WTC11 (cell line): ENCODE measurements at places on chromosomes 7 and 10.
A peak's percentile ranks its signal among the peaks of the same experiment; 100 is the strongest.

- H3K36me3 ChIP-seq = no peaks in the 10 kb centered on the region
- H3K27me3 ChIP-seq = peaks cover 3% of the 10 kb centered on the region
- peaks cover 36% of the 10 kb centered on the region for H3K4me1 ChIP-seq
- peak overlapping the region; percentile 67 for H3K4me3 ChIP-seq
- peak; percentile 76 for DNase-seq
- H3K27ac ChIP-seq = no peak overlapping the region
These were observed 123.7 kb downstream of the TACC2 start for GRCh38 chr10:122112625-122113160.

- peaks cover 6% of the 10 kb centered on the region; the same call in 1 of the 2 replicates for H3K36me3 ChIP-seq
- H3K27me3 ChIP-seq = no peaks in the 10 kb centered on the region
- H3K4me1 ChIP-seq = no peaks in the 10 kb centered on the region
- H3K27ac ChIP-seq = no peak overlapping the region
- H3K4me3 ChIP-seq = no peak overlapping the region
- DNase-seq = no peak
These were observed 74.8 kb downstream of the FAM185A start for GRCh38 chr7:102823390-102824119.

- H3K4me3 ChIP-seq = no peak overlapping the region
- H3K4me1 ChIP-seq = peaks cover 23% of the 10 kb centered on the region
- H3K27ac ChIP-seq = peak overlapping the region; percentile 9; the same call in 1 of the 2 replicates
- H3K27me3 ChIP-seq = no peaks in the 10 kb centered on the region; the same call in 1 of the 2 replicates
- no peaks in the 10 kb centered on the region for H3K36me3 ChIP-seq
These were observed 33.5 kb upstream of the PRSS37 start for GRCh38 chr7:141874787-141875186.

- peaks cover 25% of the 10 kb centered on the region for H3K4me1 ChIP-seq
- H3K27ac ChIP-seq = no peak overlapping the region
- no peak overlapping the region for H3K4me3 ChIP-seq
- no peak for DNase-seq
These were observed 180.8 kb downstream of the PRKCQ start for GRCh38 chr10:6399231-6399741.

GRCh38 chr10:114718374-114718773 is 60.3 kb upstream of the ABLIM1 start:
- no peak overlapping the region for H3K4me3 ChIP-seq
- no peaks in the 10 kb centered on the region for H3K27me3 ChIP-seq
- no peak overlapping the region for H3K27ac ChIP-seq
- no peaks in the 10 kb centered on the region for H3K36me3 ChIP-seq
